ENCODE measurements at places on chromosomes 1 and 21.

- DNase-seq = no peak
Measured at GRCh38 chr1:232707142-232707541, 77.2 kb upstream of the SIPA1L2 start.

GRCh38 chr1:73953586-73953985, 244.4 kb downstream of the LRRIQ3 start:
- no peak for DNase-seq

- DNase-seq = no peak
Measured at GRCh38 chr21:23968008-23968407, 1639.3 kb downstream of the MRPL39 start.

- DNase-seq = no peak
Measured at GRCh38 chr1:28209700-28210099, 23.1 kb downstream of the DNAJC8 start.

GRCh38 chr1:206518206-206518605, 10.9 kb downstream of the RASSF5 start:
- no peak for DNase-seq

DNA sequence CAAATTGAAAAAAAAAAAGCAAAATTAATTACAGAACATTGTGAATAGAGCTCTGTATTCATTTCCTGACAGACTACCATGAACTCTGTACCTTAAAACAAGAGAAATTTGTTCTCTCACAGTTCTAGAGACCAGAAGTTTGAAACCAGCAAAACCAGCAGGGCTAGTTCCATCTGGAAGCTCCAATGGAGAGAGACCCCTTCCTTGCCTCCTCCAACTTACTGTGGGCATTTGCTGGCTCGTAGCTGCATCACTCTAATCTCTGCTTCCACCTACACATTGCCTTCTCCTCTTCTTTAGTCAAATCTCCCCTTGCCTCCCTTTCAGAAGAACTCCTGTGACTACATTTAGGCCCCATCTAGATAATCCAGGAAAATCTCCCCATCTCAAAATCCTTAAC, 56.5 kb downstream of the SYDE2 start:
- DNase-seq = no peak

DNA sequence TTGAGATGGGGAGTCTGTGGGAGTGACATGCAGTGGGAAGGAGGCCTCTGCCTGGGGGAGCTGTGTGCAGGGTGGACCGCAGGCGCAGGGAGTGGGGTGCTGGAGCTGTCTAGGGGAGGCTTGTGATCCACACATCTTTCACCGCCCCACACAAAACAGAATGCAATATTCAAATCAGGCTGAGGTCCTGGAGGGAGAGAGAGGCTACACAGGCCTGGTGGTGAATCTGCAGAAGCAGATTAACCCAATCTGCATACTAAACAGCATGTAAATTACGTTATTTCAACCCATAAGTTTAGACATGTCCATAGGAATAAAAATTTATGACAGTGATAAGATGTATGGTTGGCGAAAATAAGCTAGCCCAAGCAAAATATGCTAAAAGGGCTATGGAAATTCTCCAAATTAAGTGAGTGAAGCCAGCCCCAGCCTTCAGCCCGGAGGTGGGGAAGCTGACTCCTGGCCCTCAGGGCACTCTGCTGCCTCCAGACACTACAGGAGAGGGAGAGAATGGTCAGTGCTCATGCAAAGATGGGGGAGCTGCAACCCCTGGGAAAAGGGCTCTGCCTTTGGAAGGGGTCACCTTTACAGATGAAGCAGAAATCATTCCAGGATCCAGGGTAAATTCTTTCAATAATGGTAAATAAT, 156.2 kb upstream of the CTTNBP2NL start:
- DNase-seq = no peak

- no peak for DNase-seq
Measured at GRCh38 chr1:151841141-151841540, 1.5 kb upstream of the C2CD4D start.

DNA sequence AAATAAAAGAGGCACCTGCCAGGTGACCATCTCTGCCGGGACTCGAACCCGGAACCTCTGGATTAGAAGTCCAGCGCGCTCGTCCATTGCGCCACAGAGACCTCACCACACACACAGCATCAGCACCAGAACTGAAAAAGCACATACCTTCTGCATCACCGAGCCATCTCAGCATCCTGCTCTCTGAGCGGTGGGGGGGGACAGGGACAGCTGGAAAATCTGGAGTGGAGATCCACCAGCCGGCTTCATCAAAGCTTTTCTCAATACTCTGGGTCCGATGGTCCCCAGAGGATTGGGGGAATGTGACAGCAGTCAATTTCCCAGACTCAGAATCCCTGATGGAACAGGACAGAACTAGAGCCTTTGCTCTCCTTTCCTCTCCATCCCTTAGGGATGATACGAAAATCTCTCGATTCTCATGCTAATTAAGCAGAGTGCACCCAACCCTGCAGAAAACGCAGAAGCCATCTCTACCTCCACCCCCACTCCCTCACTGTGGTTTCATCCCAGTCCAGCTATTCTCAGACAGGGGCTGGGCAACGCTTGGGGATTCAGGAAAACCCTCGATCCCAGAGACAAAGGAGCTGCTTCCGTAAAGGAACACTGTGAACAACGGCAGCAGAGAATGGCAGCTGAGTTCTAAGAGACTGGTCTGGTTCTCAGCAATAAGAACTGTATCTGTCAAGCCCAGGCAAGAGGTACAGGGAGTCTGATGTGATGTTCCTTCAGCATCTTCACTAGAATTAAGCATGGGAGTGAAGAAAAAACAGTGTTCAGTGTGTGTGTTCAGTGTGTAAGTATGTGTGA, 29.6 kb upstream of the CADM3 start:
- DNase-seq = no peak

DNA sequence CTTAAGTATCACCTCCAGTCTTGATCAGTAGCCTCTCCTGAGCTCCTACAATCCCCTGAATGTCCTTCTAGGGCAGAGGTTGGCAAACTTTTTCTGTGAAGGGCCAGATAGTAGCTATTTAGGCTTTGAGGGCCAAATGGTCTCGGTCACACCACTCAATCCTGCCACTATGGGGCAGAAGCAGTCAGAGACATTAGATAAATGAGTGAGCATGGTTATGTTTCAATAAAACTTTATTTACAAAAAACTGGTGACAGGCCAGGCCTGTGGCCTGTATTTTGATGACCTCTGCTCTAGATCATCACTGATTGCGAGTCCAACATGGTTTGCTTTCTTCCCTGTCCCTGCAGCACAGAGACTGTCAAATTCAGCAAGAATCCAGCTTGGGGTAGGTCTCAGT, 36.3 kb downstream of the LRP8 start:
- DNase-seq = no peak

DNA sequence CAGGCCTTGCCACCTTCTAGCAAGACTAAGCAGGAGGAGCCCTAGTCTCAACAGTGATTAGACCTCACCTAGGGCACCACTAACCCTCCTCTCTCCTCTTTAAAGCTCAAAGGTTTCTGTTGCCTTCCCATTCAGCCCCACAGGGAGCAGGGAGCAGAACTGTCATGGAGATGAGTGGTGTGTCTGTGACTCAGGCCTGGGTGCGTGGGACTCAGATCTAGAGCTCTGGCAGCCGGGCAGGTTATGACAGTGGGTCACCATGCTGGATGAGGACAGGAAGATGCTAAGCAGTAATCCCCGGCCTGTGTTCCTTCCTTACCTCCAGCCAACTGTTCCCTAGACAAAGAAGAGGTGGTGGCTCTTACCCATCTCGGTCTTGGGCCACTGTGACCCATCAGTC, 60.1 kb upstream of the COA6 start:
- DNase-seq = no peak

DNA sequence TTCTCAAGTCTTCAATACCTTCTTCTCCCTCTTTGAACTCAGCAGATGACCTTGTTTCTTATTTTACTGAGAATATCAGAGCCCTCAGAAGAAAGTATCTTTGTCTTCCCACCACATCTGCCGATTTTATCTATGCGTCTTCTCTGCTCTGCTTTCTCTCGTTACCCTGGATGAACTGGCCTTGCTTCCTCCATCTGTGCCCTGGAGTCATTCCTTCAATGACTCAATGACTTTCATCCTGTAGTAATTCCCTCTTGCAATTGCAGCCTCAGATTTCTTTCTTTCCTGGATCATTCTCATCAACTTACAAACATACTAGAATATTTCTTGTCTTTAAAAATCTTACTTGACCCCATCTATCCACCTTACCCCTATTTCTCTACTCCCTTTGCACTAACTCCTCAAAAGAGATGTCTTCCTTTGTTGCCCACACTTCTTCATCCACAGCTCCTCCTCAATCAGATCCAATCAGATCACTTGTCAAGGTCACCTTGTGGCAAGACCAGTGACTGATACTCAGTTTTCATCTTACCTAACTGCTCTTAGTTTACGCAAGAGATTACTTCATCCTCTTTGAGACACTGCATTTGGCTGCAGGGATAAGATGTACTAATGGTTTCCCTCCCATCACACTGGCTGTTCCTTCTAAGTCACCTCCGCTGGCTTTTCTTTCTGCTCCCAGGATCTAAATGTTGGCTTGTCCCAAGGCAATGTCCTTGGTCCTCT, 8.2 kb upstream of the TGFBR3 start:
- no peak for DNase-seq

DNA sequence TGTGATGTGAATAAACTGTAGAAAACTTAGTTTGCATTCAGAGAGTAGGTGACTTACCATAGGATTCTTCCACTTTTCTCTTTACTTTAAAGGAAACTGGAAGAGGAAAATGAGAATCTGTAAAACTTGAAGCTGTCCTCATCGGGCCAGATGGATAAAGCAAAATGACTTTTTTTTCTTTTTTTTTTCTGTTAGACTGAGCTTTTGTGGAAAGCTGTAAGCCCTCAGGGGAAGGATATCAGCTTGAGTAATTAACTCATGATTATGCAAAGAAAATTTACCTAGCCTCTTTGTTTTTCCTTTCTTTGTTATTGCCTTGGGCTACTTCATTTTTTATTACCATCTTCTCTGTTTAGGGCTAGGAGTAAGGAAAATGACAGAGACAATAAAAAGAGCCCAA, 53.4 kb downstream of the DPH5 start:
- no peak for DNase-seq

DNA sequence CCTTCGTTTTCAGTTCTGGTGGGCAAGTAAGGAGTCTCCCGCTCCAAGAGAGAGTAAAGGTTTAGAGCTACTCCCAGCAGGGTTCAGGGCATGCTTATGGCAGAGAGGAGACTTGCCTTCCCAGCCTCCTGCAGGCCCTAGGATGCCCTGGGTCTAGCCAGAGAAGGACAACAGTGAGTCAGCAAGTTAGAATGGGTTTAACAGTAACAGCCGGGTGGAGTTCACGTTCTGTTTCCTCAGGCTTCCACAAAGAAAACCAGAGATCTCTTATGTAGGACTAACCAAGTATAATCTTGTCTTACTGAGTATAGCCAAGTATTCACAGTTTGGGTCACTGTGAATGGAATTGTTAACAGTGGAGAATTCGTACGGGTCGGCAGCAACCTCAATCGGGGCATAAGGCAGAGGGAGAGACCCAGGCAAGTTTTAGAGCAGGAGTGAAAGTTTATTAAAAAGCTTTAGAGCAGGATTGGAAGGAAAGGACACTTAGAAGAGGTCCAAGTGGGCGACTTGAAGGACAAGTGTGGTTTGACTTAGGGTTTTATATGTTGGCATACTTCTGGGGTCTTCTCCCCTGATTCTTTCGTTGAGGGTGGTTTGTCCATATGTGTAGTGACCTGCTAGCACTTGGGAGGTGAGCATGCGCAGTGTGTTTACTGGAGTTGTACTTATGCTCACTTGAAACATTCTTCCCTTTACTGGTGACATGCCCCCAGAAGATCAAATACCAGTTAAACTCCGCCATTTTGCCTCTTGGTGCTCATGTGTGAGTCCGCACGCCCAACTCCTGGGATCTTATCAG, 4.5 kb downstream of the OVAAL start:
- no peak for DNase-seq

GRCh38 chr1:76147917-76148316, 73.4 kb downstream of the ST6GALNAC3 start:
- no peak for DNase-seq

- peak; percentile 12 for DNase-seq
Measured at GRCh38 chr1:167401260-167401873, 117.0 kb downstream of the CD247 start.

DNA sequence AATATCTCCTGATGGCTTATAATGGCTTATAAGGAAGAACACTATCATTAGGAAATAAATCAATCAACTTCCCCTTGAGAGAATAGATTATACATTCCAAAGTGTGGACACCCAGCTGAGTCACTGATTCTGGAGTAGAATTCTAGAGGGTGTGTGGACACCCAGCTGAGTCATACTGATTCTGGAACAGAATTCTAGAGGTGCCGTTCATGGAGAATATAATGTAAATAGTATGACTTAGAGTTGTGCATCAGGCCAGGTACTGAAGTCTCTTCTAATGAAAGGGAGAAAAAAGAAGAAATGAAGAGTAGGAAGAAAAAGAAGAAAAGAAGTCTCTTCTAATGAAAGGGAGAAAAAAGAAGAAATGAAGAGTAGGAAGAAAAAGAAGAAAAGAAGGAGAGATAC, 2.4 kb upstream of the USP33 start:
- DNase-seq = no peak

GRCh38 chr1:55015731-55016620, 17.2 kb downstream of the BSND start:
- no peak for DNase-seq

DNA sequence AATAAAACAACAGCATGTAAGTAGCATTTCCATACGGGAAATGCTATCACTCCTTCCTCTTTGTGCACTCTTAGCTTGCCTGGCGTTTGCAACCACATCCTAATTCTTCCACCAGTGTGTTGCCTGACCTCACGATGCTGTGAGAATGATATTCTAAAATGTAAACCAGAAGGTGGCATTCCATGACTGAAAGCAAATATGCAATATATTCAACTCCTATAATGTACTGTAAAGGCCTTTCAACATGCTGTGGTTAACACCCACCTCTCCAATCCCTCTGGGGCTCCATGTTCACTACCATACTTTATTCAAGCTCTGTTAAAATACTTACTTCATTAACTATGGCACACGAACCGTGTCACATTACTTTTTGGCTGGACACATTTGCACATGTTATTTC, 420.6 kb upstream of the DEPDC1 start:
- DNase-seq = no peak

GRCh38 chr1:157732755-157733154, 32.2 kb upstream of the FCRL3 start:
- DNase-seq = no peak

Data from stimulated activated CD8-positive, alpha-beta memory T cell treated with anti-CD3 and anti-CD28 coated beads, Interleukin-15, amount 100 ng/mL, for 1 hour (primary cell).